ENCODE measurements at places on chromosomes 5 and 9. TPM values are rescaled to one million over a fixed set of nuclear protein-coding genes. Genes with fewer than 3 reads are reported as not detected.

The ARL14EPL gene
- not detected for total RNA-seq

The ACTBL2 gene
- total RNA-seq = not detected

The OR1J2 gene
- total RNA-seq = not detected

The GDNF gene
- total RNA-seq = not detected

The SHOC1 gene
- total RNA-seq = not detected

The CDH10 gene
- total RNA-seq = not detected

The PCDHAC1 gene
- not detected for total RNA-seq

The GPRIN1 gene
- 1.6 TPM for total RNA-seq

The TMC1 gene
- 0.38 TPM for total RNA-seq

The SLC22A4 gene
- total RNA-seq = 0.74 TPM

Data from activated CD8-positive, alpha-beta T cell treated with anti-CD3 and anti-CD28 coated beads for 36 hours (primary cell).